ENCODE measurements at places on chromosomes 6 and 20. TPM values are rescaled to one million over a fixed set of nuclear protein-coding genes. Genes with fewer than 3 reads are reported as not detected.

NOX3 gene
- total RNA-seq = not detected

GRCh38 chr6:50527985-50528384, 185.3 kb upstream of the TFAP2D start:
- no peaks in the 10 kb centered on the region for H3K4me1 ChIP-seq
- H3K4me3 ChIP-seq = no peak overlapping the region
- H3K36me3 ChIP-seq = no peaks in the 10 kb centered on the region
- no peak for DNase-seq
- no peaks in the 10 kb centered on the region for H3K27me3 ChIP-seq

DNA sequence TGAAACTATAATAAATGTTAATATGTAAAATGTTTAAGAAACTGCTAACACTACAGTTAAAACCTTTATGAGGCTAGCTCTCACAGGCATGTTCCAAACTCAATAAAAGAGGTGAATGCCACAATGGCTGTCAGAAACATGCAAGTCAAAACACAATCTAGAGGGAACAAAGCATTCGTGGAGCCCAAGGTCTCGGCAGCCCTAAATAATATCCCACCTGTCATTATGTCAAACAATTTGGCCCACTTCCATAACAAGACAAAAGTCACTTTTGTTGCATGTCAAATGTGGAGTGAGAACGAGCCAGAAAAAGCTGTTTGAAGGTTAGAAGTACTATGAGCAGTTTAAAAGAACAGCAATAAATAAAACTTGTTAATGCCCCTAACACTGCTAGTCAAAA, 181.9 kb downstream of the GMDS start:
- no peaks in the 10 kb centered on the region for H3K27me3 ChIP-seq
- no peaks in the 10 kb centered on the region for H3K36me3 ChIP-seq
- DNase-seq = no peak
- no peak overlapping the region for H3K27ac ChIP-seq
- no peak overlapping the region for H3K4me3 ChIP-seq

DNA sequence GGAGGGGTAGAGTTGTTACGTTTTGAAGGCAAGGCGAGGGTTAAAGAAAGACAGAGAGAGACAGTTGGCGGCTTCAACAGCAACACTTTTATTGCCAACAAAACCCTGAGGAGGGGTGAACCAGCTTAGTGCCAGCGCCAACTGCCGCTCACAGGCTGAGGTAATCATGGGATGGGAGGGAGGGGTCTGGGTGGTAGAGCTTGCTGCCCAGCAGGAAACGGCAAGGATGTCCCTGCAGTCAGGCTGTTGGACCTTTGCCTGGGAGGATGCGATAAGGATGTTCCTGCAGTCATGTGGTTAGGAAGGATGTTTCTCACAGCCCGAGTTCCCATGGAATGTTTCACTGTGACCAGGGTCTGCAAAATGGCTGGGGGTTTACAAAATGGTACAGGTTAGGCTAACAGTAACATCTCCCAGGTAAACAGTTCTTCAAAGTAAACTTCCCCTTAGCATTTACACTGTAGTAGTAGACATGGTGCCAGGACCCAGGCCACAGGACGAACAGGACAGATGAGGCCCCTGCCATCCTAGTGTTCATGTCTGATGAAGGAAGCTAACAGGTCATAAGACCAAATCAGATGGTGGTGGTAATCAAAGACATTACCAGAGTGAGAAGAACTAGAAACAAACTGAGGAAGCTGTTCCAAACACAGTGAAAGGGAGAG, 647.3 kb upstream of the DEFB115 start:
- no peaks in the 10 kb centered on the region for H3K27me3 ChIP-seq
- H3K4me3 ChIP-seq = no peak overlapping the region
- DNase-seq = no peak
- no peak overlapping the region for H3K27ac ChIP-seq
- no peaks in the 10 kb centered on the region for H3K36me3 ChIP-seq
- no peaks in the 10 kb centered on the region for H3K4me1 ChIP-seq

DNA sequence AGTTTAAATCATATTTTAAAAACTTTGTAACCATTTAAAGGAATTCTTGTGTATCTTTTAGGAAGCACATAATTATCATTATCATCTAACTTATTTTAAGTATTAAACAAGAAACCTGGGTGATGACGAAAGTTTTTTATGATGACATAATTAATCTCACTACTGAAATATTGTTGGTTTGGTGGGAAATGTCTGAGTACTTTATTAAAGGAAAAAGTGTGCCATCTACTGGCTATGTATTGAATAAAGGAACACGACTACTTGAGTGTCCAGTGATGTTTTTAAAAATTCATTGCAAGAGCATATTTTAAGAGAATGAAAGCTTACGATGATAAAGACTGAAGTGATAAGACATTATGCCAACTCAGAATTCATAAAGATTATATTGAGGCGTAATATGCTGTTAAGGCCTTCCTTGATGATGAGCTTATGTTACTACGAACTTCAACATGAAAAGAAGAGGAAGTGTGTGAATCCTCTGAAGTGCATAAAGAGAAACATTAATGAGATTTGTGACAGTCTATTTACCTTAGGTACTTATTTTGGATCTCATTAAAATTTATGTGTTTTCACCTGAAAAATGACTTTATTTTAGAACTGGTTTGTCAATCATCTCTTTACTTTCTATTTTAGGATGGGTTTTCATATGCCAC, 12.0 kb upstream of the TRMT11 start:
- no peak for DNase-seq
- H3K36me3 ChIP-seq = no peaks in the 10 kb centered on the region
- H3K27me3 ChIP-seq = no peaks in the 10 kb centered on the region
- no peak overlapping the region for H3K27ac ChIP-seq

PPP1R14C gene
- 0.18 TPM for total RNA-seq

DNA sequence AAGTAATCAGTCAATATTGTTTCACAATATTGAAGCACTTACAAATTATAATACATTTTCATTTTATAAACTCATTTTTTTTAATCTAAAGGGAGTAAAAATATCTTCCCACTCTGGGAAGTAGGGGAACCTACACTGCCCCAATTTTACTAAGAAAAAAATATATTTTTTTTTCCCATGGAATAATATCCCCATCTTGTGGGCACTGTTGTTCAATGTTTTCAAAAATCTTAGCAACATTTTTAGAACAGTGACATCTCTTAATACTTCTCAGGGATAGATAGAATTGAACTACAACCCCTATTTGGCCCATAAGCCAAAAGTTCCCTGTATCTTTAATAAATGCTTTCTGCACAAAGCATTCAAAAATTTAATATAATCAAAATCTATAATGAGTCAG, 42.9 kb downstream of the ARHGAP18 start:
- H3K4me1 ChIP-seq = no peaks in the 10 kb centered on the region
- no peak overlapping the region for H3K27ac ChIP-seq
- no peak for DNase-seq

GRCh38 chr6:150683320-150683719, 83.6 kb downstream of the PLEKHG1 start:
- H3K27ac ChIP-seq = no peak overlapping the region
- DNase-seq = no peak
- no peak overlapping the region for H3K4me3 ChIP-seq
- H3K27me3 ChIP-seq = no peaks in the 10 kb centered on the region
- H3K4me1 ChIP-seq = peaks cover 3% of the 10 kb centered on the region

CLIC1 gene
- 303 TPM for total RNA-seq

DNA sequence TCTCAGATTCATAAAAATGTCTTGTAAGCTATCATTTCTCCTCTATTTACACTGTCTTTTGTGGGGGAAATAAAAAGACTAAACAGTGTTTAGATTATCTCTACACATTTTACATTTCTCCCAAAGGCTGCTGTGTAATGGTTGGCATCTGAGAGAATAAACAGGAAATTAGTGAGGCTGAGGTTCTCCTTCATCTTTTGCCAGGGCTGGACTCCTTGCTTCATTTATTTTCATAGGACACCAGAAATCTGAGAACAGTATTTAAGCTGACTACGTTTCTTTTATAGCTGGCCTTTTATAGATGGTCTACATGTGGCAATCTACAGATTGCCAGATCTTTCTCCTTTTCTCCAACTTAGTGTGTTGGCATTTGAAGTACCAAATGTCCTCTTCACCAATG, 41.5 kb downstream of the PLCB4 start:
- H3K4me1 ChIP-seq = peaks cover 2% of the 10 kb centered on the region
- H3K4me3 ChIP-seq = no peak overlapping the region
- H3K27ac ChIP-seq = no peak overlapping the region
- no peak for DNase-seq
- H3K36me3 ChIP-seq = no peaks in the 10 kb centered on the region
- H3K27me3 ChIP-seq = no peaks in the 10 kb centered on the region

GRCh38 chr6:67629258-67629657, 1005.8 kb upstream of the ADGRB3 start:
- no peak overlapping the region for H3K27ac ChIP-seq
- no peak for DNase-seq
- peaks cover 1% of the 10 kb centered on the region for H3K4me1 ChIP-seq
- H3K4me3 ChIP-seq = no peak overlapping the region

WFDC10B gene
- not detected for total RNA-seq

AVP gene
- total RNA-seq = not detected

MYH7B gene
- total RNA-seq = 0.57 TPM

DNA sequence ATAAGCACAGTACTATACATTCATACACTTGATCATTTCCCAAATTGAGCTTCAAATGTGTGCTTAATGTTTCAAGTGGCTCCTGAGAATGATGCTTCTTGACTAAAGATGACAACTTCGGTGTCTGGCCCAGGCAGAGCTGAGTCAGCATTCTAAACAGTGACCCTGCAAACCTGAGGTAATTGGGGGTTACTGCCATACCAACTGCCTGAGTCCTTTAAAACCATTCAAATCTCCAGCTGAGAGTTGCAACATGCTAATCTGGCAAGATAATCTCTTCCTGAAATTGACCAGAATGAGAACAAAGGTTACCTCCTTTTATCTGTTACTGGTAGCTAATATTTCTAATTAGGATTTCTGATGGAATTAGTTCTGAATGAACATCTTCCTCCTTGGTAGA, 8.2 kb downstream of the BACH2 start:
- no peak for DNase-seq
- no peak overlapping the region for H3K4me3 ChIP-seq
- no peaks in the 10 kb centered on the region for H3K27me3 ChIP-seq
- no peak overlapping the region for H3K27ac ChIP-seq
- peaks cover 3% of the 10 kb centered on the region for H3K4me1 ChIP-seq
- no peaks in the 10 kb centered on the region for H3K36me3 ChIP-seq

DNA sequence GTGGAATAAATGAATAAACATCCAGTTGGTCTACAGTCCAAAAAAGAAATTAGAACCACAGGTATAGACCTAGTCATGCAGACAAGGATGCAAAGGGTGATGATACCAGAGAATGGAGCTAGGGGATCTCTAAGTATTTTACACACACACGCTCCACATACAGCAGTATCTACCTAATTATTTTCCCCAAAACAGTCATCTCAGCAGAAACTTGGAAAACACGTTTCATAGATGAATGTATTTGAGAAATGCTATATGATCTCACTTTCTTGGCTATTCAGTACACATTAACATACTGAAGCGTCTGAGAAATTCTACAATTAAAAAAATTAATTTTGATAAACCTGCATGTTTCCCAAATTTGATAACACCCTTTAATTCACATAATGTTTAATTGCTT, 155.3 kb downstream of the MTFR2 start:
- H3K27ac ChIP-seq = no peak overlapping the region
- no peaks in the 10 kb centered on the region for H3K4me1 ChIP-seq
- DNase-seq = no peak
- no peaks in the 10 kb centered on the region for H3K36me3 ChIP-seq

ID1 gene
- total RNA-seq = 170 TPM

SAMD3 gene
- 2.7 TPM for total RNA-seq

GRCh38 chr6:125571207-125571755, 178.2 kb upstream of the HEY2 start:
- no peak overlapping the region for H3K4me3 ChIP-seq
- H3K36me3 ChIP-seq = no peaks in the 10 kb centered on the region
- DNase-seq = no peak

GRCh38 chr20:8633366-8633765, 435.5 kb upstream of the PLCB4 start:
- no peaks in the 10 kb centered on the region for H3K27me3 ChIP-seq
- no peaks in the 10 kb centered on the region for H3K4me1 ChIP-seq
- no peak overlapping the region for H3K27ac ChIP-seq
- H3K36me3 ChIP-seq = no peaks in the 10 kb centered on the region
- no peak overlapping the region for H3K4me3 ChIP-seq

FAM184A gene
- 3.8 TPM for total RNA-seq

- H3K4me1 ChIP-seq = no peaks in the 10 kb centered on the region
- no peak for DNase-seq
- H3K36me3 ChIP-seq = no peaks in the 10 kb centered on the region
- no peak overlapping the region for H3K27ac ChIP-seq
- H3K4me3 ChIP-seq = no peak overlapping the region
Measured at GRCh38 chr20:41017448-41018042, 11.1 kb upstream of the TOP1 start.

GRCh38 chr6:131683479-131683878, 17.7 kb downstream of the OR2A4 start:
- no peak overlapping the region for H3K27ac ChIP-seq
- H3K4me3 ChIP-seq = no peak overlapping the region
- H3K27me3 ChIP-seq = no peaks in the 10 kb centered on the region
- no peaks in the 10 kb centered on the region for H3K4me1 ChIP-seq

PACRG gene
- 0.54 TPM for total RNA-seq

SLC35D3 gene
- not detected for total RNA-seq

GRCh38 chr6:130470766-130471165, 104.9 kb downstream of the TMEM200A start:
- H3K4me3 ChIP-seq = no peak overlapping the region
- no peaks in the 10 kb centered on the region for H3K4me1 ChIP-seq
- no peak overlapping the region for H3K27ac ChIP-seq
- no peak for DNase-seq
- H3K36me3 ChIP-seq = no peaks in the 10 kb centered on the region
- no peaks in the 10 kb centered on the region for H3K27me3 ChIP-seq

SCAF8 gene
- 52.3 TPM for total RNA-seq

- DNase-seq = no peak
- H3K27me3 ChIP-seq = no peaks in the 10 kb centered on the region
- H3K4me3 ChIP-seq = no peak overlapping the region
- H3K4me1 ChIP-seq = no peaks in the 10 kb centered on the region
Measured at GRCh38 chr6:75546381-75546780, 52.8 kb upstream of the FILIP1 start.

SPO11 gene
- not detected for total RNA-seq

DNA sequence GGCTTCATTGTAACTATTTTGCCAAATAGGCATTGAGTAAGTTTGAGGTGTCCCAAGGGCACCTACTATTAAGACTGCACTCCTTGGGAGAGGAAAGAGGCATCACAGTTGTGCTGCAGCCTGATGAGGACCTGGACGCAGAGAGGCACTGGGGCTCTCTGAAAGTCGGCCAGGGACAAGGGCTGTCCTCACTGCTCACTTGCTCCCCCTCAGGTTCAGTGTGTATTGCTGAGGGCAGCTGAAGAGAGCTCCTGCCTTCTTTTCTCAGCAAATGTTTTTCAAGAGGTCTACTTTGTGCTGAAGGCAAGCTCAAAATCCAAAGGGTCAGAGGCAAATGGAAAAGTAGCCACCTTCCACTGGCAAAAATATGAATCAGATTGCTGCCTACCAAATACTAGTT, 331.8 kb downstream of the RIMS1 start:
- no peak overlapping the region for H3K4me3 ChIP-seq
- no peaks in the 10 kb centered on the region for H3K36me3 ChIP-seq
- DNase-seq = no peak

- no peaks in the 10 kb centered on the region for H3K27me3 ChIP-seq
- no peak overlapping the region for H3K27ac ChIP-seq
- no peak overlapping the region for H3K4me3 ChIP-seq
- no peak for DNase-seq
- H3K4me1 ChIP-seq = no peaks in the 10 kb centered on the region
- no peaks in the 10 kb centered on the region for H3K36me3 ChIP-seq
Measured at GRCh38 chr20:21554985-21555384, 41.1 kb upstream of the NKX2-2 start.

ELOVL4 gene
- total RNA-seq = 3.3 TPM

BPIFB2 gene
- not detected for total RNA-seq

SLC26A8 gene
- 0.26 TPM for total RNA-seq

Measured in aorta (tissue), 5 donors.